NCI-H526 treated with DMSO at 0.1 percent for 48 hours (cell line): ENCODE measurements at places on chromosomes 12 and 14.

DNA sequence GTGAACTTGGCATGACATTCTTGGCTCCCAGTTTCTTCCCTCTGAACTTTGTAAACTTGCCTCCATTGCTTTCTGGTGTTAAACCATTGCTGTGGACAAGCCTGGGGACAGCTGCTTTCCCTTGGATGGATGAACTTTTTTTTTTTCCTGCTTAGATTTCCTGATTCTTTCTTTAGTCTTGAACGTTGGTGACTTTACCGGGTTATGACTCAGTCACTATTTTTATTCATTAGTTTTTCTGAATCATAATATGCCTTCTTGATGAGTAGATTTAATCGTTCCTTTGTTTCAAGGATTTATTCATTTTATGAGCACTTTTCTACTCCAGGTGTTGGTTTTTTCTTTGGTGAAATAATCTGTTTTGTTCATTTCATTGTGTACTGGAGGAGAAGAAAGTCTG is 155.0 kb upstream of the RTL1 start:
- DNase-seq, result no peak

- no peak for DNase-seq
These were observed 171.2 kb downstream of the ERC1 start for GRCh38 chr12:1162081-1162760.

GRCh38 chr12:15720295-15720694 is 68.9 kb downstream of the EPS8 start:
- no peak for DNase-seq

DNA sequence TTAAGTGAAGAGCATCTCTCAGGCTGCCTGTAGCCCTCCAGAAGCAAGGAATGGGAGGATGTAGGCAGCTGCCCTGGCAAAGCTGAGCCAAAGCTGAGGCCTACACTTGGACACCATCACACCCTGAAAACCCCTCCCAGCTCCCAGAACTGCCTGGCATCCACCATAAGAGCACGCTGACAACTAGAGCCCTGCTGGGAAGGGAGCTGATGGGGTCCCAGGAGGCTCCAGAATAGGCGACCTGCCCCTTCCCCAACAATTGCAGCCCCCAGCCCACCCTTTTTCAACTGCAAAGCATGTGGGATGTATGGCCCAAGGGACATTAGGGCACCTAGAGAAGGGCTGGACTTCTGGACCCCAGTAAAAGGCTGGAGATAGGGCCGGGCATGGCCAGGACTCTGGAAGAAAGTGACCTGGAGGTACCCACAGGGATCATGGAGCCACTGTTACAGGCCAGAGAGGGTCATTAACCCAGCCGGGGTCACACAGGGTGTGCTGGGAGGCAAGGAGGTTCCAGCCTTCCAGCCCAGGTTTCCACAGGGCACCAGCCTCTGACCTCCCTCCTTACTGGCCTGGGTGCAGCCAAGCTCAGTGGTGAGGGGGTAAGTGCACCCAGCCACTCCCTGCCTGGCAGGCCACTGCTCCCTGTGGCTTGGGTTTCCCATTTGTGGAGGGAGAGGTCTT is 27.8 kb downstream of the FAM222A start:
- no peak for DNase-seq

GRCh38 chr12:26022043-26022442 is 63.6 kb downstream of the RASSF8 start:
- no peak for DNase-seq

GRCh38 chr12:102169922-102170621 is 27.6 kb downstream of the PMCH start:
- DNase-seq, result no peak

- no peak for DNase-seq
These were observed 711.4 kb downstream of the FSCB start for GRCh38 chr14:43795600-43796228.

DNA sequence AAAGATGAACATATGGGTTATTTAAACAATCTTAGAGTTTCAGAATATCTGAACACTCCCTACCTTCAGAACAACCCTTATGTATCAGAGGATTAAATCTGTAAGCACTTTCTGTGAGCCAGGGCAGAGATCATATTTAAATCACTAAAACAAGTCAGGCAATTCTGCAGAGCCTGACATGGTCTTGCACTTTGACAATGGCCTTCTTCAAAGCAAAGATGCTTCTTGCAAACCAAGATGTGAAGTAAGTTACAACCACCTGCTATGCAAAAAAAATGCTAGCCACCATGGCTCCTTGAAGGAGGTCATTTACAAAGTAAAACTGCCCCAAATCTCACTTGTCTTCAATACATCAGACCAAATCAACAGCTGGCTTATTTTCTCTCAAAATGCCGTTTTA is 3.2 kb downstream of the PPP1CC start:
- no peak for DNase-seq

DNA sequence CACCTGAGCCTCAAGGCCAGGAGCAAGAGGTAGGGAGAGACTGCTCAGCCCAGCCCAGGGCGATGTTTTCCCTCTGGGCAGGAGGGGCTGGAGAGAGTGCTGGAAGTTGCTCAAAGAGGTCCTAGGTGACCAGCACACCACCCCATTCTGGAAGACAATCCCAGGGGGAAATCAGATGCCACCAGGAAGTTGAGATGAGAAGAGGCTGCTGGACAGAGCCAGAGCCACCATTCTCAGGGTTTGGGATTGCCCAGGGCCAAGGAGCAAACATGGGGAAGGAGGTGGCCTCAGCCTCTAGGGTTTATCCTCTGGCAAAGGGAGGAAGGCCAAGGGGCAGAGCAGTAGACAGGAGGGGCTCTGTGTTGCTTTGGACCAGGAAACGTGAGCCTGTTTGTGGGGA is 11.6 kb downstream of the CCDC85C start:
- DNase-seq, result no peak

DNA sequence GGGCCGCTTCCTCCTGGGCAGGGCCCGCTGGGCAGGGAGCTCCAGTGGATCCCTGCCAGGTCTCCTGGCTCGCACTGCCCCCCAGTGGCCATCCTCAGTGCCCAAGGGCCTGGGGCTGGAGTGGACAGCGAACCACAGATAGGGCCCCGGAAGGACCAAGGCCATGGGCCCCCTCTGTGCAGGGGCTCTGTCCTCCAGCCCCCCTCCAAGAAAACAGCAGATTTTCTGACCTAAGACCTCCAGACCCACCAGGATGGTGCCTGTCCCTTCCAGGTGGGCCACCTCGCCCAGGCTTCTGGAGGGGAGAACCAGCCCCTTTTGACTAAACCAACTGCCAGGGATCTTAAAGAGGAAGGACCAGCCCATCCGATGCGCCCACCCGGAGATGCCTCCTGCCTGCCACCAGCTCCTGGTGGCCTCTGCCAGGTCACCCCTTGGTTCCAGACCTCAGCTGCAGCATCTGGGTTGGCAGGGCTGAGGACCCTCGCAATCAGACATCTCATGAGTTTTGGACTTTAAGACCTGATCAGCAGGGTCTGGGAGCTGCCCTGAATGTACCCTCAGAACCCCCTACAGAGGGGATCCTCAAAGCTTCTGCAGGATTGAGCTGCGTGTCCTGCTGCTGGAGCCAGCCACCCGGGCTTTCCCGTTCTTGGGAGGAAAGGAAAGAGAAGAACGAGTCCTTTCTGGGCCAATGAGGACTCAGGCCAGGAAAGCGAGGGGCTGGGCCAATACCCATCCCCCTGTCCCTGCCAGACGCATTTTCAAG is 325.8 kb upstream of the DIO3 start:
- DNase-seq, result no peak

DNA sequence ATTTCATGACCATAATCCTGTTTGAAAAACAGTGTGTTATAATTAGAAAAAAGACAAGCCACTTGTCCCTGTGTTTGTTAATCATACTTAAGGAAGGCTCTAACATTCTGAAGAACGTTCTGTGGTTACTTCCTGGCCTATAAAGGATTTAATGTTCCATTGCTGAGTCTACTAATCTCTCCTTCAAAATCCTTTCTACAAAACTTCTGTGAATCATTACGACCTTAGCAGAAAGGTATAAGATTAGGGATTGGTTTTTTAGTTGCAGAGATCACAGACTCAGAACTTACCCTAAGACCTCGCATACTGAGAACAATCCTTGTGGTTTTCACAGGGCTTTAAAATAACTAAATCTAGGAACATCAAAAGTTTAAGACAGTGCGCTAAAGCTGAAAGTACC is 48.3 kb downstream of the TMCC3 start:
- DNase-seq, result no peak

- peak; percentile 77 for DNase-seq
These were observed 4.9 kb downstream of the OTX2 start for GRCh38 chr14:56805201-56805991.

- DNase-seq, result no peak
These were observed at the start of gene SELPLG for GRCh38 chr12:108633534-108634248. TSS of gene SELPLG (minus strand) at chr12:108633894. CDS start at chr12:108624307, 9,587 bp downstream.

DNA sequence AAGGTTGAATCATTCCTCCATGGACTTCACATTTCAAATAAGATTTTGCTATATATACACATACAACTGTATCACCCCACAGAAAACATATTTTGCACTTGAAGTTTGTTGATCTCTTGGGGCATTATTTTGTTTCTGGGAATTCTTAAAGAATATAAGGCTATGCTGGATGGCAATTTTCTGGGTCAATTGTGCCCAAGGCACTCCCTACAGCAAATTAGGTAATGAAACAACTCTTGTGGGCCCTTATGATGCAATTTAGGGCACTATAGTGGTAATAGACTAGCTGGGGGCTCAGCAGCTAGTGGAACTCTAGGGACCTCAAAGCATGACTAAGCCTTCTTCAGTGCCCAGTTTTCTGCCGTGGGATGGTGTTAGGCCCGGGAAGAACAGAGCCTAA is 444.4 kb downstream of the NRXN3 start:
- DNase-seq, result no peak

GRCh38 chr14:57981817-57982560 is 116.1 kb upstream of the SLC35F4 start:
- no peak for DNase-seq

DNA sequence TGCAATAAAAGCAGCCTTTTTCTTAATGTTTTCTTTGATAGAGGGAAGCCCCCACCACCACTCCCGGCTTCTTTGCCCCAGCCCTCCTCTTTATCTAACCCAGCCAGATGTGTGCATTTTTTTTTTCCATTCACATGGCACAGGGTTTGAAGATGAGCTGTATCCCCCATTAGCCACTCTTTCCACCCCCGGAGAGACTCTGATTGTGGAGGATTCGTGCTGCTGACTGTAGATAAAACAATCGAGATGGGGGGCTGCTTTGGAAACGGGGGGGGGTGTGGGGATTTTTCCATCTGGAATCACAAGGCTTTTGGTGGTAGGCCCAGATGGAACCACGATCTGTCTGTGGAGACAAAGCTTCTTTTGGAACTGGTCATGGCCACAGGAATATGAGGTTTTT is 46.2 kb upstream of the VASH1 start:
- no peak for DNase-seq

DNA sequence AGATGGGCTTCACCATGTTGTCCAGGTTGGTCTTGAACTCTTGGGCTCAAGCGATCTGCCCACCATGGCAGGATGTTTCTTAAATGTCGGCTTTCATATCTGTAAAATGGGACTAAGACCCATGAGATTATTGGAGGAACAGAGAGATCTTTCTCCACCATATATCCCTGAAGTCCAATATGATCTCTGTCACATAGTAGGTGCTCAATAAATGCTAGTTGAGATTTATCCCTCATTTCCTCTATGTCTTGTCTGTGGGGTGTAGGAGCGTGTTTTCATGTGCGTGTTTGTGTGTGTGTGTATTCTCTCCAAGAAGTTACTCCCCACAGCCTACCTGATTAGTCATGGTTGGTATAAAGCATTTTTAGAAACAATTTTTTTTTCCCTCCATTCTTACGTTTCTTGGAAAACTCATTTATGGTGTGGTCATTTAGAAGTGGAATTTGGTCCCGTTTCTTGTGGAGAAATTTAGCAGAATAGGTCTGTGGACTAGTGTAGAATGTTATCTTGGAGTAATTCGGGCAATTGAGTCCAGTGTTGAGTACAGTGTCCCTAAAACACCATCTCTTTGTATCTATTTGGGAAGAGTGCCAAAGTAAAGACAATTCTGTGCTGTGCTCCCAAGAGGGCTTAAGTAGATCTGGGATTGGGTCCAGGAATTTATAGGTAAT is 4.3 kb downstream of the STRAP start:
- DNase-seq, result no peak

DNA sequence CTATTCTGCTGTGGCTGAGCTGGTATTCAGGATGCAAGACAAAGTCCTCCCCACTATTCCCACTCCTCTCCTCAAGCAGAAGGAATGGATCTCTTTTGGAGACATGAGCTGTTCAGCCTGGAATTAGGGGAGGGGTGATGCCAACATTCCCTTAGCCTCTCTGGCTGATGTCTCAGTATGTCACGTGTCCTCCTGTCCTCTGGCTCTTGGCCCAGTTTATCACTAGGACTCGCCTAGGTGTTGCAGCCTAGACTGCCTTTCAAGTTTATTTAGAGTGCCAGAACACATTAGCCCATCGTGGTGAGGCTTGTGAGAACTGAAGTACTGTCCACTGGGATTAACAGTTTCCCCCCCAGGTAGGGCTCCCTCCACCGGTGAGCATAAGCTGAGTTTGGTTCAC is 239.9 kb upstream of the MIS18BP1 start:
- DNase-seq, result no peak

GRCh38 chr14:71539650-71540285 is 392.5 kb upstream of the RGS6 start:
- no peak for DNase-seq

- no peak for DNase-seq
These were observed 19.0 kb upstream of the SERPINA4 start for GRCh38 chr14:94542111-94542810.

DNA sequence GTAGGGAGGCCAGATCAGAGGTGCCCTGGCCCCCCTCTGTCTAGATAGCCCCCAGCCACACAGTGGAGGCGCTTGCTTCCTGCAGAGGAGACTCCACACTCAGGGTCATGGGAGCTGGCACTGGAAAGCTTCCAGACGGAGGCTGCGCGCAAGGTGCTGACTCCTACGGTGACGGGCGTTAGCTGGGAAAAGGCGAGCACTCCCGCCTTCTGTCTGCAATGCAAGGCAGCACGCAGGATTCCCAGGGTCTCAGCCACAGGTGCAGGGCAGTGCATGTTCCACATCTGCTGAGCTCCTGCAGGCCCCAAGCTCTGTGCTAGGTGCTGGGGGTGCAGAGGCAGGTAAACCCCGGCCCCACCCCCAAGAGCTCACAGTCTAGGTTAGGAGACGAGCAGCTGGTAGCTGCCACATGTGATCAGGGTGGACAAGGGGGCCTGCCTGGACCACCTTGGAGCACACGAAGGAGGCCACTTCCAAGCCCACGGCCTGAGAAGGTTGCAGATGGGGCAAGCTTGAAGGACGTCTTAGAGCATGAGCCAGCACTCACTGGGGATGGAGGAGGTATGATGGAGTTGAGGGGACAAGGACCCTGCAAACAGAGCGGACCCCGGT is 310.9 kb upstream of the DIO3 start:
- no peak for DNase-seq

- no peak for DNase-seq
These were observed 3.1 kb upstream of the PNMA1 start for GRCh38 chr14:73717266-73717665.

DNA sequence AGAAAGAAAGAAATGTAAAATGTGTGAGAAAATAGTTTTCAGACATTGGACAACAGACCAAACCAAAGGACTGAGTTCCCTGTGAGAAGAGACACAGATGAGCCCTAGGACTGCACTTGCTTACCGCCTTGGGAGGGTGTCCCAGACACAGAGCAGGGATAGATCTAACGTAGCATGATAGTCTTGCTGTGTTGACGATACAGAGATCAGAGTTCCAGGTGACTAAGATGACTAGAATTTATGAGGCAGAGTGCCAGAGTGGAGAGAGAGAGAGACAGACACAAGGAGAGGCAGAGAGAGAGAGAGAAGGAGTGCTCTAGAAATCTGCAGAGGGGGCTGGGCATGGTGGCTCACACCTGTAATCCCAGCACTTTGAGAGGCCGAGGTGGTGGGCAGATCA is 148.2 kb upstream of the LMNTD1 start:
- DNase-seq, result no peak

- peak; percentile 48 for DNase-seq
These were observed 6.2 kb upstream of the OAS1 start for GRCh38 chr12:112900298-112901145.
